CD4-positive, alpha-beta T cell treated with Interleukin-6 at 100 ng/mL for 8 hours (primary cell): ENCODE measurements at places on chromosomes 12 and 14.
A peak's percentile ranks its signal among the peaks of the same experiment; 100 is the strongest.

DNA sequence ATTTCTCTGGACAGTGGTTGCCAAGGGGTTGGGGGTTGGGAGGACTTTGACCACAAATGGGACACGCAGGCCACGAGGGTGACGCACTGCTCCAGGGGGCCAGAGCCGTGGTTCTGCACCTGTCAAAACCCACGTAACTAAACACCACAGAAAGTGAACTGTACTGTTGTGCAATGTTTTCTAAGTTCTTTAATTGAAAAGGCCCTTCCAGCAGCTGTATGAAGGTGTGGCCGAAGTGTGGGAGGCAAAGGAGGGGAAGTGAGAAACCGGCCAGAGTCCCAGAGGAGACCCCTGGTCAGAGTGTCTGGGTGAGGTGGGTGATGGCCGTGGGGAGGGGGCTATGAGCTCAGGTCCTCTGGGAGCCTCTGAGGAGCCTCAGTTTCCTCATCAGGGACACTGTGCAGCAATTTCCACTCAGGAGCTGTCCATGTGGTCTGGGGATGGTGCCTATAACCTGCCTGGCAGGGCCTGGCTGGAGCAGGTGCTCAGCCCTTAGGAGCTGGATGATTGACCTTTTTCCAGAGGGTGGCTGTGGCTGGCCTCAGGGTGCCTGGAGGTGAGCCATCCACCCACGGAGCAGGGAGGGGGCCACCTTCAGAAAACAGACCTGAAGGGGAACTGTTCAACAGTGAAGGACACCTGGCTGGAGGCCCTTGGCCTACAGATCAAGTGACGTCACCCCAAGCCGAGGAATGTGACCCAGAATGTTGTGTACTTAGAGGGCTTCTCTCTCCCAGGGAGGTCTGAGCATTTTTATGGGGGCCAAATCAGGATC lies 9.8 kb upstream of the BDKRB2 start:
- no peak for DNase-seq

DNA sequence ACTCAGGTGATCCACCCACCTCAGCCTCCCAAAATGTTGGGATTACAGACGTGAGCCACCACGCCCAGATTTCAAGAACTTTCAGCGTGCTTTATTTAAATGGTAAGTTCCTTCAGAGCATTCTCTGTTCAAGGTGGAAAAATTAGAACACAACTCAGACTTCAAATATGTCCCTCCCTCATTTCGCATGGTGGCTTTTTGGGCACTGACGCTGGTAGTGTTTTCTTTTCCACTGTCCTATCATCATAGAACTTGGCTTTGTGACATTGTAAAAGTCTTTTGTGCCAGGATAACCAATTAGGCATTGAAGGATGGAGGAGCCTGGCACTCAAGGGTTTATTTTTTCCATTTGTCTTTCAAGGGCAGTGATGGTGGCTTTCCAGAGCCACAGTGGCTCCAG lies 190.8 kb downstream of the NUAK1 start:
- no peak for DNase-seq

DNA sequence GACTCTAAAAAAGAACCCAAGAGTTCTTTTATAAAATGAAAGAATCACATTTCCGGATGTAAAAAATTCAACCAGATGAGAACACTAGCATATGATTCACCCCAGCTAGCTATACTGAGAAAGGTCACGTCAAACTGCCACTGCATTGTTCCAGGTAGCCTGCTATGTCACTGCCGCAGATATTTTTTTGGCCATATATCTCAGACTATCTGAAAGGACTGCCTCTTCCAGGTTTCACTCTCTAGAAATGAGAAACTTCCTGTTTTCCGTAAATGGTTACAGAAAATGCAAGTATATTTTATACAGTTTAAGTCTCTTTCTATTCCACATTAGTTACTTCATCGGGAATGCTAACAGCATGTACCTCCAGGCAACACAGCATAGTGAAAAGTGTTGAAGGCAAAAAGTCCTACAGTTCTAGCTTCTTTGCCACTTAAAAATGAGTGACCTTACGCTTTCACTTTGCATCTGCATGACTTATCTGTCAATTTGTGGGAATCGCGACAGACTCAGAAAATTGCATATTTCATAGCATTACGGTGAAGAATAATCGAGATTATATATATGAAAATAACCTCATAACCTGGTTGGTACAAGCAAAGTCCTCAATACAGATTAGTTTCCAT lies 105.2 kb downstream of the MED13L start:
- DNase-seq, result peak; percentile 16

DNA sequence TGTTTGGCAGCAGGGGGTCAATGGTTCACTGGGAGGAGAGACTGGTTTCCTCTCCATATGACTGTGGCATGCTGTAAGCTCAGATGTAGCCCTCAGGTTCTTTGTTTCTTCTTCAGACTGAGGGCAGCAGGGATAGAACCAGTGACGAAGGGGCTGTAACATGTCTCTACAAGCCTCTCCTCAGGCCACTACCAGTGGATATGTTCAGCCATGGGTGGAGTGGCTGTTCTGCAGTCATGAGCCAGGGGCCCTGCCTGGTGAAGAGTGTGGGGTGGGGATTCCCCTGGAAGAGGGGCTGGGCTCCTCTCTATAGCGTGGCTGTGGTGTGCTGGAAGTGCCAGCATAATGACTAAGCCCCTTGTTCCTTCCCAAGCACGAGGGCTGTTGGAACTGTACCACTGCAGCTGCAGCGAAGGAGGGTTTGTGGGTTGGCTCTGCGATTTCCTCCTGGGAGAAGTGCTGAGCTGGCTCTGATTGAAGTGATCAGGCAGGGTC lies 55.8 kb downstream of the CMAS start:
- no peak for DNase-seq

DNA sequence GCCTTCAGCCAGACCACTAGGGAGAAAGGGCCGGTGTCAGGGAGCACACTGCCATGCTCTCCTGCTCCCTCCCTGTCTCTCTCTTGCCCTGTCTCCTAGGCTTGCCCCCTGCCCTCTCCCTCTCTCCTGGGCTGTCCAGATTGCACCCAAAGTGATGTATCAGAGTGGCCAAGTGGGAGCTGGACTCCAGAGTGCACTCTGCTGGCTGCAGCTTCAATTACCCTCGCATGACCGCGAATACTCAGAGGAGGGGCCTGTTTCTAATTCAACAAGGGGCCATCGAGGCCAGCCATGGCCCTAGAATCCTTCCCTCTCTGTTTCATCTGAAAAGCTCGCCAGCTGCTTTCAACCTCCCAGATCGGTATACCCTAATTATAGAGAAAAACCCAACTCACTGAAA lies 206.4 kb upstream of the FKBP4 start:
- no peak for DNase-seq

DNA sequence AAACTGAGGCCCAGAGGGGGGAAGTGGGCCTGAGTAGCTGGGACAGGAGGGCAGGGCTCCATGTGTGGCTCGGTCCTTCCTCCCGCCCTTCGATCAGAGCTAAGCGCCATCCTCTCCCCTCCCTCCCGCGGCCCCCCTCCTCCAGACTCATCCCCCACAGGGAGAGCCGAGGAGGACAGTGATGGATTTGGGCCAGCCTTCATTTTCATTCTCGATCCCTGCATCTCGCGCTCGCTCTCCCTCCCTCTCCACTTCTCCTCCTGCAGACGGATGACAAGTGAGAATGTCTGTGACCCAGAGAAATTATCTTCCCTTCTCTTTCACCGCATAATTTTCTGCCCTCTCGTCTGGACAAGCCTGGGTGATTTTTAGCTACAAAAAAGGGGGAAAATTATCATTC lies 183.3 kb downstream of the RBM19 start:
- no peak for DNase-seq

DNA sequence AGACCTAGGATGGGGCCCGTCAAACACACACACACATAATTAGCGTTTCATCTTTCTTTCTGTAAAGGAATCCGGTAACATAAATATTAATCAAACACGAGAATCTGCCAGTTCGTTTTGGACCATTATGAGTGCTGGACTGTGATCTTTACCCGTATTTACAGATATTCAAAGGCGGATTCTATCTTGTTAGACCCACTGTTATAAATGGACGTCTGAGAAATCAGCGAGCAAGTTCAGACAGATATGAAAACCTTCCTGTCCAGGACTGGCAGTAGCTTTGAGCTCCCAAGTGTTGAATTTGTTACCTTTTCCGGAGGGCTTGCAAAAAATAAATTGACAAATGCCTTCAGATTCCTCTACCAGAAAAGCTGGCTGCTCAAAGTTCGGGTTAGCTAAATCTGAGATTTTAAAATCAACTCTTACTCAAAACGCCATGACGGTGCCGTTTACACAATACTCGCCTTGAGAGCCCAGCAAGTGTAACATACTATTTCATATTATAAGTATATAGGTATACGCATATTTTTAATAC lies 27.6 kb downstream of the BCL11B start:
- no peak for DNase-seq

DNA sequence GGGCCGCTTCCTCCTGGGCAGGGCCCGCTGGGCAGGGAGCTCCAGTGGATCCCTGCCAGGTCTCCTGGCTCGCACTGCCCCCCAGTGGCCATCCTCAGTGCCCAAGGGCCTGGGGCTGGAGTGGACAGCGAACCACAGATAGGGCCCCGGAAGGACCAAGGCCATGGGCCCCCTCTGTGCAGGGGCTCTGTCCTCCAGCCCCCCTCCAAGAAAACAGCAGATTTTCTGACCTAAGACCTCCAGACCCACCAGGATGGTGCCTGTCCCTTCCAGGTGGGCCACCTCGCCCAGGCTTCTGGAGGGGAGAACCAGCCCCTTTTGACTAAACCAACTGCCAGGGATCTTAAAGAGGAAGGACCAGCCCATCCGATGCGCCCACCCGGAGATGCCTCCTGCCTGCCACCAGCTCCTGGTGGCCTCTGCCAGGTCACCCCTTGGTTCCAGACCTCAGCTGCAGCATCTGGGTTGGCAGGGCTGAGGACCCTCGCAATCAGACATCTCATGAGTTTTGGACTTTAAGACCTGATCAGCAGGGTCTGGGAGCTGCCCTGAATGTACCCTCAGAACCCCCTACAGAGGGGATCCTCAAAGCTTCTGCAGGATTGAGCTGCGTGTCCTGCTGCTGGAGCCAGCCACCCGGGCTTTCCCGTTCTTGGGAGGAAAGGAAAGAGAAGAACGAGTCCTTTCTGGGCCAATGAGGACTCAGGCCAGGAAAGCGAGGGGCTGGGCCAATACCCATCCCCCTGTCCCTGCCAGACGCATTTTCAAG lies 325.8 kb upstream of the DIO3 start:
- DNase-seq, result no peak

- DNase-seq, result no peak
Measured at GRCh38 chr14:20195911-20196310, 5.2 kb downstream of the OR11G2 start.

GRCh38 chr12:98532687-98533304 lies 17.4 kb downstream of the TMPO start:
- peak; percentile 30 for DNase-seq

DNA sequence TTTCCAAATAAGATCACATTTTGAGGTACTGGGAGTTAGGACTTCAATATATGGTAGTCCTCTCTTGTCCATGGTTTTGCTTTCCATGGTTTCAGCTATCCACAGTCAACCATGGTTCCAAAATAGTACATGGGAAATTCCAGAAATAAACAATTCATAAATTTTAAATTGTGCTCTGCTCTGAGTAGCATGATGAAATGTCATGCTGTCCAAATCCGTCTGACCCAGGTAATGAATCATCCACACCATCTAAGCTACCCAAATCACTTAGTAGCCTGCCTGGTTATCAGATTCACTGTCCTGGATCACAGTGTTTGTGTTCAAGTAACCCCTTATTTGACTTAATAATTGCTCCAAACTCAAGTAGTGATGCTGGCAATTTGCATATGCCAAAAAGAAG lies 197.9 kb downstream of the TMTC3 start:
- DNase-seq, result no peak

DNA sequence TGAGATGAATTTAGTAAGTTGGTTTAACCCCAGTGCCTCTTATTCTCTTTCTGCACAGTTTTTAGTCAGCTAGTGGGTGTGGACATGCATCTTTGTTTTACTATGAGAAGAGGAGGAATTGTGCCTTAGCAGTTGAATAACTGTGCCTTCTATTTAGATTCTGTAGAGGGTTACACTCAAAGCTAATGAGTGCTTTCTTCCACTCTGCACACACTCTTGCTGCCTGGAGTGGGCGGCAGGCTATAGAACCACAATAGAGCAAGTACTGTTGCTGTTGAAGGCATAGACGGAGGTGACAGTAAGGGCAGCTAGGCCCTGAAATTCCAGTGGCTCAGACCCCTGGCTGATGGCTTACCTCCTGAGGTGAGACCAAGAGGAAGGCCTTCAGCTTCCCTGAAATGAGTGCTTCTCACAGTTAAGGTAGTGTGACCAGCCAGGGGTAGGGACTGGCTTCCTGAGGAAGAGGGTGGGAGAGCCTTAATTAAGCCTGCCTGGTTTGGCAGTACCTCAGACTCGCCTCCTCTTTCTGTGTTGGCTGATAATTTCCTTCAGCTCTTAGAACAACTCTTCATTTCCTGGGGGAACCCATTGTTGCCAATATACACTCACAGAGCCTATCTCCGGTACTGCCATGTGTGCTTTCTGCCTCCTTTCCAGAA lies 24.7 kb downstream of the SUSD6 start:
- no peak for DNase-seq

- no peak for DNase-seq
Measured at GRCh38 chr12:99809909-99810308, 162.4 kb downstream of the GARIN6 start.

GRCh38 chr14:94897561-94897960 lies 127.6 kb upstream of the GSC start:
- DNase-seq, result no peak

DNA sequence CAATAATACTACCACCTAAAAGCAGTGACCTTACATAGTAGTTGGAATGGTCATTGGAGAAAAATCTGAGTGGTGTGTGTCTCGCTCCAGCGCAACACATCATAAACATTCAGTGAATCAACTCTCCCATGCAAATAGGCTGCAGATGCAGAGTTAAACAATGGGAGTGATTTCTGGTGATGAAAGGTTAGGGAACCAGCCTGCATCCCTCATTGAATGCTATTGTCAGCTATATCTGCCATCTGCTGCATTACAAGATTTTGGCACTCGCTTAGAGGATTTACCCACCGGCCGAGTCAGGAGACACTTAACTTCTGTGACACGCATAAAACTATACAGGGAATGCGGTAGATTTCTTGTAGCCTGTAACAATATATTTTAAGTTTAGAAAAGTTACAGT lies 900.9 kb downstream of the FLRT2 start:
- DNase-seq, result no peak

- DNase-seq, result peak; percentile 92
Measured at GRCh38 chr12:132687211-132688164, at the start of the genes POLE and PXMP2. Gene POLE (minus strand): TSS chr12:132687342. CDS start chr12:132687315, 27 bp downstream. Gene PXMP2 (plus strand): TSS chr12:132687587. CDS start chr12:132687671, 84 bp downstream.

GRCh38 chr12:94998326-94998725 lies 5.2 kb downstream of the NDUFA12 start:
- no peak for DNase-seq
